Endodermal cell (in vitro differentiated cells): ENCODE measurements at places on chromosomes 6 and 20.
A peak's percentile ranks its signal among the peaks of the same experiment; 100 is the strongest.

DNA sequence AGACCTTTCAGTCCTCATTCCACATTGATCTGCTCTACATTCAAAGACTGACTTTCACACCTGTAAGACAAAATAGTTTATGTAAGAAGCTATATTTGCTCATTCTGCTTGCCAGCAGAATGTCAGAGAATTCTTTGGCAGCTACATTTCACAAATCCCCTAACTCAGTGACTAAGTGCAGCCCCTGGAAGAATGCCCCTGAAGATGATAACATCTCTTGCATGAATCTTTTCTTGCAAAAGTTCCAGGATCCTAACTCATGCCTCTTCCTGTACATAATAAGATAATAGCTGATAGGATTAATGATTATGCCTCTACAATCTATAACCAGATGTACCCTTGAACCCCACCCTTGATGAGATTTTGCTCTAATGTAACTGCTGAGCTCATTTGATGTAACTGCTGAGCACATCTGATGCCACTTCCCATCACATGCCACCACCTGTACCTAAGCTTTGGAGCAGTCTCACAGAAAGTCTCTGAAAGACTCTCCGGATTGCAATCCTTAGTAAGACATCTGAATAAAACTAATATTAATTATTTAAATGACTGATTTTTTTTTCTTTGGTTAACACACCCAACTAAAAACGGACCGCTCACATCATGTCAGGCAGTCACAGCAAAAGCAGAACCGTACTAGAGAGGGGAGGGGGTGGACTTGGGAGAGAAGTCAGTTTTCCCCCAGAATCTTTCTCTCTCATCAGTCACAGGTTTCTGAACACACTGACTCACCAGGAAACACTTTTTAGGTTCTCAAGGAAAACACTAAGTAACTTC lies 684 bp upstream of the DNAH8 start:
- DNase-seq = no peak

- no peak for DNase-seq
Measured at GRCh38 chr20:53336892-53337291, 256.7 kb downstream of the ZNF217 start.

- DNase-seq = no peak
Measured at GRCh38 chr6:22673474-22673873, 104.1 kb downstream of the HDGFL1 start.

DNA sequence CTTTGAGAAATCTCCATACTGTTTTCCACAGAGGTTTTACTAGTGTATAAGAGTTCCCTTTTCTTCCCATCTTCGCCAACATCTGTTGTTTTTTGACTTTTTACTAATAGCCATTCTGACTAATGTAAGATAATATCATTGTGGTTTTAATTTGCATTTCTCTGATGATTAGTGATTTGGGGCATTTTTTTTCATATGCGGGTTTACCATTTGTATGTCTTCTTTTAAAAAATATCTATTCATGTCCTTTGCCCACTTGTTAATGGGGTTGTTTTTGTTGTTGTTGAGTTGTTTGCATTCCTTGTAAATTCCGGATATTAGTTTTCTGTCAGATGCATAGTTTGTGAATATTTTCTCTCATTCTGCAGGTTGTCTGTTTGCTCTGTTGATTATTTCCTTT lies 167.1 kb downstream of the PRL start:
- DNase-seq = no peak

GRCh38 chr20:19692685-19693119 lies 65.4 kb upstream of the RIN2 start:
- DNase-seq = peak; percentile 87

GRCh38 chr6:109036574-109037294 lies 57.9 kb downstream of the SESN1 start:
- DNase-seq = no peak

GRCh38 chr6:158647501-158647900 lies 2.4 kb upstream of the SYTL3 start:
- peak; percentile 3 for DNase-seq

- no peak for DNase-seq
Measured at GRCh38 chr6:18491308-18492045, 104.3 kb downstream of the RNF144B start.

DNA sequence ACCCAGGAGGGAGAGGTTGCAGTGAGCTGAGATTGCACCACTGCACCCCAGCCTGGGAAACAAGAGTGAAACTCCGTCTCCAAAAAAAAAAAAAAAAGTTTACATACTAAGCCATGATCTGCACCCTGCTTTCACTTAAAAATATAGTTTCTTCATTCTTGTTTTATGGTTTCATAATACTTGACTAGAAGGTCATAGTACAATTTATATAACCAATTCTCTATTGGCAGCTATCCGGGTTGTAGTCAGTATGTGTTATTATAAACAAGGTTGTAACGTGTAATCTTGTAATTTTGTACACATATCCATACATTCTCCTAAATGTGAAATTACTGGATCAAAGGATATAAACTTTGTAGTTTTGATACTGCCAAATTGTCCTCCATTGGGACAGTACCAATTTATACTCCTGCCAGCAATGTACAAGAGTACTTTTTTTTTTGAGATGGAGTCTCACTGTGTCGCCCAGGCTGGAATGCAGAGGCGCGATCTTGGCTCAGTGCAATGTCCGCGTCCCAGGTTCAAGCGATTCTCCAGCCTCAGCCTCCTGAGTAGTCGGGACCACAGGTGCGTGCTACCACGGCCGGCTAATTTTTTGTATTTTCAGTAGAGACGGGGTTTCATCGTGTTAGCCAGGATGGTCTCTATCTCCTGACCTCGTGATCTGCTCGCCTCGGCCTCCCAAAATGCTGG lies 144.8 kb downstream of the GJA10 start:
- no peak for DNase-seq

DNA sequence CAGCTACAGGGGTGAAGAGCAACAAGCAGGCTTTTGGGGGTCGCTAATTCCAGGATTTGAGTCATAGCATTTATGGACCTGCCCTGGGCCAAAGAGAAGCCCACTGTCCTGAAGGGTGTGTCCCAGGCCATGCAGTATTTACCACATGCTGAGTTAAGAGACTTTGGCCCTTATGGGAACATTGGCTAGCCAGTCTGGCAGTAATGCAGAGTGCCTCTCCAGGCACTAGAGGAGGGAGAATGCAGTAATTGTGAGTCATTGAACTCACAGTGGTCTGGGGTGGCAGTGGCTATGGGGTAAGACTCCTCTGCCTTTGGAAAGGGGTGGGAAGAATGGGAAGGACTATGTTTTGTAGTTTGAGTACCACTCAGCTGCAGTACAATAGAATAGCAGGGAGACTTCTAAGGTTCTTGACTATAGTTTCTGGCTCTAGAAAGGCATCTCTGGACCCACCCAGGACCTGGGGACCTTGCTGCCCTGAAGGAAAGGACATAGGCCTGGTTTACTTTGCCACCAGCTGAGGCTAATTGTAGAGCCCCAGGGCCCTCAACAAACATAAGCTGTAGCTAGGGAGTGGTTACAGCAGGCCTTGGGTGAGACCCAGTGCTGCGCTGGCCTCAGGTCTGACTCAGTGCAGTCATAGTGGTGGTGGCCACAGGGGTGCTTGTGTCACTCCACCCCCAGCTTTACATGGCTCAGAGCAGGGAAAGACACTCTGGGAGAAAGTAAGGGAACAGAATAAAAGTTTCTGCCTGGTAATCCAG lies 520.9 kb downstream of the HTR1B start:
- no peak for DNase-seq

GRCh38 chr20:20136313-20136712 lies 84.0 kb downstream of the CFAP61 start:
- no peak for DNase-seq

- no peak for DNase-seq
Measured at GRCh38 chr6:145886228-145886956, 71.8 kb upstream of the FBXO30 start.

DNA sequence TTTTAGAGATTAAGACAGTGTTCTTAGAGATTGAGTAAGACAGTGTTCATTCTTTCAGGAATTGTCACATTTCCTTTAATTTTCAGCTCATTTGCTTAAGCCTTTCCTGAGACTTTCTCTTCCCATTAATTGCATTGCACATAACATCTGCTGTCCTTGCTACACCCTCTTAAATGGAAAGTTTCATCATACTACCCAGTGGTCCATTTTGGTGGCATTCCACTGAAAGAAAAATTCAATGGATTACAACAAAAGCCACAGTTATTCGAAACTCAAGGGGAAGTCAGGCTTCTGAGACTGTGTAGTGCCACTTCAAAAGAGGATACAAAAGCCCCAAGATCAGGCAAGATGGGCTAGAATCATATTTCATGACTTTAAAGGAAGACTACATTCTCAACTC lies 64.0 kb downstream of the RSPO3 start:
- DNase-seq = no peak

- no peak for DNase-seq
Measured at GRCh38 chr6:131048933-131049515, 14.0 kb downstream of the EPB41L2 start.

- no peak for DNase-seq
Measured at GRCh38 chr6:66866801-66867200, 1159.8 kb upstream of the EYS start.
